CD4-positive, alpha-beta T cell treated with Interleukin-6 at 100 ng/mL for 8 hours (primary cell): ENCODE measurements at places on chromosomes 1 and 21.
A peak's percentile ranks its signal among the peaks of the same experiment; 100 is the strongest.

GRCh38 chr1:169529068-169529642 lies 43.4 kb upstream of the SLC19A2 start:
- DNase-seq, result no peak

- no peak for DNase-seq
Measured at GRCh38 chr1:192005976-192006375, 152.3 kb upstream of the RGS18 start.

GRCh38 chr1:25738499-25738898 lies 61.5 kb upstream of the SELENON start:
- no peak for DNase-seq

- peak; percentile 79 for DNase-seq
Measured at GRCh38 chr21:15514073-15514946, 215.5 kb upstream of the USP25 start.

DNA sequence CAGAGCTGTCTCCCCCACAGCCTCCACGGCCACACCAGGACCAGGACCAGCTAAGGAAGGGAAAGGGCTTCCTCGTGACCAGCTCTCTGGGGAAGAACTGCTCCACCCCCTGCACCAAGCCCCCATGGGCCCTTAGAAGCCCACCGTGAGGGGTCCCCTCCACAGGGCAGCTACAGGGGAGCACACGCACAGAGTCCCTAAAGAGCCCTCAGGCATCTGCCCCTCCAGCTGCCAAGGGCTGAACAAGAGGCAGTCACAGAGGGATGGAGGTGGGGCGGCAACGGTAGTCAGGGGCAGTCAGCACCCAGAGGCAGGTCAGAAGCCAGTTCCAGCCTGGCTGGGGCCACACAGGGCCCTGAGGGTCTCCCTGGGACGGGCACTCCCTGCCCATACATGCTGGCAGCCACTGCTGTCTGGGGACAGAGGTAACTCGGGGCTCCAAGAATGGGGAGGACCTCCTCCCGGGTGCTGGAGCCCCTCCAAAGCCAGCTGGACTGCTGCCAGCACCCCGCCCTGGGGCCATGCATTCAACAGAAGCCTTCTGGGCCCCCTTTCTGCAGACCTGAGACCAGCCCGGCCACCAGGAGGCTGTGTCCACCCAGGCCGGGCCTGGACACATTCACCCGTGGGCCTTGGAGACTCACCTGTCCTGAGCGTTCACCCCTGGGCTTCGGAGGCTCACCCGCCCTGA lies 18.7 kb downstream of the SLC19A1 start:
- DNase-seq, result no peak

DNA sequence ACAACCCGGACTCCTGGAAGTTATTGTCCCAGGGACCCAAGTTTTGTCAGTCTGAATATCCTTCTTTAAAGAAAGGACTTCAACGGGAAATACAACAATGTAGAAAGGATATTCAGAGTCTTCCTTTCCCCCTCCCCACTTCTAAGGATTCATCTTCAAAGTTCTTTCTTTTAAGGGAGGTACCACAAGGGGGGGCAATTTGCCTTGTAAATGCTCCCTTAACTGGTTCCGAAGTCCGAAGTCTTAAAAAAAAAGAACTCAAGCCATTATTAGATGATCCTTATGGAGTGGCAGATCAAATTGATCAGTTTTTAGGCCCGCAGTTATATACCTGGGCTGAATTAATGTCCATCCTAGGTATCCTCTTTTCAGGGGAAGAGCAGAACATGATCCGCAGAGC lies 47.0 kb downstream of the SERINC2 start:
- DNase-seq, result no peak

DNA sequence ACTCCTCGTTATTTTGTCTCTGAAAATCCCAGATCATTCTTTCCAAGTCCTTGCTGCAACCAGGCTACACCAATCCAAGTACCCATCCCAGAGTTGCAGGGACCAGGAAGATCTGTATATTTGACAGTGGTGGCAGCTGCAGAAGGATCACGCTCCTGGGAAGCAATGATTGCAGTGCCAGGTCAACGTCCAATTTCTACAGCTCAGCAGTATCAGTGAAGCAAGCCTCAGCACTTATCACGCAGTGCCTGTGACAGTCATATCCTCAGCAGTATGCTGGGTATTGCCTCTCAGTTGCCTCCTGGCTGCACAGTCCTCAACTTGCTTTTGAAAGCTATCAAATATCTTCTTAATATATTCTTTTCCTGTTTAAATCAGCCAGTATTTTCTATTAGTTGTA lies 66.7 kb downstream of the BARHL2 start:
- no peak for DNase-seq

GRCh38 chr1:239112101-239112935 lies 274.1 kb upstream of the CHRM3 start:
- no peak for DNase-seq

- no peak for DNase-seq
Measured at GRCh38 chr1:231507476-231508355, 20.8 kb upstream of the TSNAX start.

DNA sequence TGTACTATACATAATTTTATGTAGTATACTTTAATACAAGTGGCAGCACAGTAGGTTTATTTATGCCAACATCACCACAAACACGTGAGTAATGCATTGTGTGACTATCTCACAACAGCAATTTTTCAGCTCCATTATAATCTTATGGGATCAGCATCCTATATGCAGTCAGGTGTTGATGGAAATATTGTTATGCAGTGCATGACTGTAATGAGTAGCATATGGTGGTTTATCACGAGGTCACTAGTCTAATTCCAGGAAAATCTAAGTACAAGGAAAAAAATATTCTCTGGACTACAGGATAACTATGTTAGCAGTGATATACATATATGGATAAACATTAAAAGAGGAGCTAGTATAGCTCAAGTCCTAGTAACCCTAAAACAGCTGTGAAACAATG lies 69.0 kb downstream of the ATP1B1 start:
- DNase-seq, result no peak

GRCh38 chr1:119987112-119987511 lies 82.3 kb downstream of the NOTCH2 start:
- DNase-seq, result no peak

GRCh38 chr1:167156466-167156865 lies 62.6 kb downstream of the STYXL2 start:
- DNase-seq, result no peak

GRCh38 chr1:117780687-117781475 lies 148.5 kb downstream of the GDAP2 start:
- no peak for DNase-seq

- no peak for DNase-seq
Measured at GRCh38 chr1:218967836-218968235, 205.8 kb upstream of the LYPLAL1 start.

DNA sequence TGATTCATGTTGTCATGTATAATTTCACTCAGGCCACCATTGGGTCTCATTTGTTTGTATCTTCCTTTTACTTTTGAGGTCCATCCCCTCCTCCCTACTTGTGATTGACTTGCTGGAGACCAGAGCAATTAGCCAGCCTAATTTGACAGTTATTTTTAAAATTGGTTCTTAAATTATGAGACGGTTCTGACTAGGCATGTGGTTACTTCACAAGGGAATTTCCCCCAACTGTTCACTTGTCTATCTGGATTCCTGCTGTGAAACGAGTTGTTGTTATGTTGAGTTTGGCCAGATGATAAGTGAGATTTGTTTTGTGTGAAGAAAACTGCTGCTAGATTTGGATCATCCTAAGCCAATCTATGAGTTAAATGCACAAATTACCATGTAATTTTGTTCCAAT lies 359.1 kb downstream of the BARHL2 start:
- no peak for DNase-seq

GRCh38 chr21:37787456-37787855 lies 128.8 kb downstream of the KCNJ6 start:
- DNase-seq, result no peak

DNA sequence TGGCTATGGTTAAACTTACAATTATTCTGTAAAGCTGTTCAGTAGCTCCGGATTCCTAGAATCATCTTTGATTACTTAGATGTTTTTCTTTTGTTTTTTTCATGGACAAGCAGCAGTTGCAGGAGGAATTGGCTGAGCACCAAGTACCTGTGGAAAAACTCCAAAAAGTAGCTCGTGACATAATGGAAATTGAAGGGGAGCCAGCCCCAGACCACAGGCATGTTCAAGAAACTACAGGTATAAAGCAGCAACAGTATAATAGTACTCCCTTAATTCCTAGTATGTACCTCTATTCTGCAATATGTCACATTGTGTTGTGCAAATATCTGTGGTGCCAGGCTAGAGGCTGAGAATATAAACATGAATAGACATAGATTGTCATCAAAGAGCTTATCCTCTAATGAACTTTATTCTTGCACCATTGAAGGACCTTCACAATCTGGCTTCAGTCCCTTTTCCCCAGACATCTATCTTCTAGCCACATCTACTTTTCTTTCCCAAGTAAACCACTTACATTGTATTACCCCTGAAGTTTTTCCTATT lies 132.3 kb upstream of the BMP8A start:
- no peak for DNase-seq

DNA sequence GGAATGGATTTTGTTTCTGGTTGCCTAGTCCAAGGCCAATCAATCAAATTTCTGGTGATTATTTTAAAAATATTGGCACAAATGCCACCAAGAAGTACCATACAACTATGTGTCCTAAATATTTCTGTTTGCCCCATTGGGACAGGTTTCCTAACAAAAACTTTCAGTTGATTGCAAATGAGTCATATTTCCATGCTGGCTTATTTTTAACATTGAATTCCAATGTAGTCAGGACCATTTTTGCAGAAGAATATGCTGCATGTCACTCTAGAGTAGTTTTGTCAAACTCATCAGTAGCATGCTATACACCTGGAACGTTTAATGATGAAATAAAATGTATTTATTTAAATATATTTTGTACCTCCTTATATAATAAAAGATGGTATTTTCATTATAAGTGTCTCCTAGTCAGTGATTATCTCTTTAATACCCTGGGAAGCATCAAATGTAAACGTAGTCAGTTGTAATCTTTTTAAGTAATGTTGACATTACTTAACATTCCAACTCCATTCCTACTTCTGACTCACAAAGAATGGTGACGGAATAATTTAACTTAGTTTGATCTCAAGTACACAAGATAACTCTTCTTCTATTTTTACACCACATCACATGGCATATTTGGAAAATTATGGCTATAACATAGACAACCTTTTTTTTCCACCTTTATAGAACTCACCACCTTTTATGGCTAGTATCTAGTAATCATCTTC lies 39.0 kb upstream of the USH2A start:
- no peak for DNase-seq

GRCh38 chr1:177256153-177257075 lies 85.7 kb downstream of the BRINP2 start:
- no peak for DNase-seq

DNA sequence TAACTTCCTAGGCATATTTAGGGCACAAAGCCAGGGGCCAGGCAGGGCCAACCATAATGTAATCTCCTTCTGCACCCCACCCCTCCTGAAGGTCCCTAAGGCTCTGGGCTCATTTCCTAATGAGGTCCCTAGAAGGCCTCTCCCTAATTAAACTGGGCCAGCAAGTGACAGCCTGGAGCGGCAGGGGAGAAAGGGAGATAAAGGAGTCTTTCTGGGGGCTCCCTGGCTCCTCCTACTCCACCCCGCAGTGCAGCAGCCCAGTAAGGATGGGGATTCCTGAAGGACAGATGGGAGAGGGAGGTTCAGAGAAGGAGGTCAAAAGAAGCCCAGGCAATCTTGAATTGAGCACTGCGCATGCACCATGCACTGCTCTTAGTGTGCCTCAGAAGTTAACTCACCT lies 12.8 kb downstream of the LRP8 start:
- DNase-seq, result no peak

DNA sequence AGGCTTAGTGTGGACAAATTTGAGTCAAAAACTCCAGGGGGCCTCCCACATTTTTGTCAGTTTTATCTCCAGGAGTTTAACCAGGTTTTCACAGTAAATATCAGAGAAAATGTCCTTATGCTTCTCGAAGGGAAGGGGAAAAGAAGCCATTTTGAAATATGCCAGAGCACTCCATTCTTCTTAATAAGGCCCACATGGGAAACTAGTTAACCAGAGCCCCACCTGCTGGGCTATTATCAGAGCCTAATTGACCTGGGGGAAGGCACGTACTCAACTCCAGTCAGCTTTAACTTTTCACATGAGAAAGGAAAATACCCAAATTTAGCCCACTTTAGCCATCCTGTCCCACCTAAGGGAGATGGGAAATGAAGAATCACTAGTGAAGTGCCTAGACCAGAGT lies 296.3 kb downstream of the PTBP2 start:
- no peak for DNase-seq

- no peak for DNase-seq
Measured at GRCh38 chr1:234706931-234707330, 97.0 kb upstream of the IRF2BP2 start.

DNA sequence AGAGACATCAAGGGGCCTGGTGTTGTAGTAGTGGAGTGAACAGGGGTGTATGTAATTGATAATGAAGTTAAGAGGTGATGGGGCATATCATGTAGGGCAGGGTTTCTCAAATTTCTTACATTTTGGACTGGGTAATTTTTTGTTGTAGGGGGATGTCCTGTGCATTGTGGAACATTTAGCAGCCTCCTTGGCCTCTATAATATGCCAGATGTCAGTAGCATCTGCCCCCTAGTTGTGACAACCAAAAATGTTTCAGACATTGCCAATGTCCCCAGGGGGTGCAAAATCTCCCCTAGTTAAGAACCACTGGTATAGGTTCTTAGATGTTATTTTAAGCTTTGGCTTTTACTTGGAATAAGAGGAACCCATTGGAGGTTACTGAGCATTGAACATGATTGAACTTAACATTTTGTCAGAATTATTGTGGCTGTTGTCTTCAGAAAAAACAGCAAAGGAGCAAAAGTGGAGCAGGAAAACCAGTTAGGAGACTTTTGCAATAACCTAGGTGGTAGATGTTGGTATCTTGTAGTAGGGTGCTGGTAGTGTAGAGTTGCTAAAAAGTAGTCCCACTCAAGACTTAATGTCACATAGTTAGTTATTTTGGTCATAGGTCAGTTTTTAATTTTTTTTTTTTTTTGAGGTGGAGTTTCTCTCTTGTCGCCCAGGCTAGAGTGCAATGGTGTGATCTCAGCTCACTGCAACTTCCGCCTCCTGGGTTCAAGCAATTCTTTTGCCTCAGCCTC lies 6.2 kb downstream of the ZNF326 start:
- DNase-seq, result no peak

DNA sequence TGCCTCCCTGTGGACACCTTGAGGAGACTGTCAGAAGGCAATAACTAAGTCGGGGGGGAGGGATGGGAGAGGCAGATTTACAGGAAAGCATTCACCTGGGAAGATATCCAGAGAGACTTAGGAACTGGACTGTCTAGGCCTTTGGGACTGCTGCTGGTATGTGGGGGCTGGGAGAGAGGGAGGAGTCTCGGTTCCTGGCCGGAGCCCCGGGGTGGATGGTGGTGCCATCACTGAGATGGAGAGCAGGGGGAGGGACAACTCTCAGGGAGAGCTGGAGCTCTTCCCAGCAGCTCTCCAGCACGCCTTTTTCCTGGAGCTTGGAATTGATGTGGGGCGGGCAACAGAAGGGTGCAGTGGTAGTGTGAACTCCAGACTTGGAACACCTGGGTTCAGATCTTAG lies 22.1 kb downstream of the PTPRF start:
- DNase-seq, result no peak

GRCh38 chr1:24440436-24440835 lies 24.8 kb downstream of the NIPAL3 start:
- no peak for DNase-seq
